ENCODE measurements at places on chromosomes 12 and 14.
A peak's percentile ranks its signal among the peaks of the same experiment; 100 is the strongest.

- no peak for DNase-seq
These were observed 56.5 kb downstream of the HCAR2 start for GRCh38 chr12:122646517-122647217.

GRCh38 chr12:125296701-125297100 lies 231.5 kb downstream of the AACS start:
- no peak for DNase-seq

GRCh38 chr12:77070382-77070781 lies 5.0 kb upstream of the E2F7 start:
- no peak for DNase-seq

DNA sequence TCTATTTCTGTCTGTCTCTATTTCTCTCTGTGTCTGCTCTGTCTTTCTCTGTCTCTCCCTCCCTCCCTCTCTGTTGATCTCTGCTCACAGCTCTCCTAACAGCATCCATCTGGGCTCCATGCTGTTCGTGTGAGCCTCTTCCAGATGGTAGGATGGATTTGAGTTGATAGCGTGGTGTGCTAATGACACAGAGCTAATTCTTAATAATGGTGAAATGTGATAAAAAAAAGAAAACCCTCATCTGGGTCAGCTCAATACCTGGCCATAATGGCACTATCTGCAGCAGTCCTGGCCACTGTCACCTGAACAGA lies 96.4 kb downstream of the AACS start:
- DNase-seq = no peak

DNA sequence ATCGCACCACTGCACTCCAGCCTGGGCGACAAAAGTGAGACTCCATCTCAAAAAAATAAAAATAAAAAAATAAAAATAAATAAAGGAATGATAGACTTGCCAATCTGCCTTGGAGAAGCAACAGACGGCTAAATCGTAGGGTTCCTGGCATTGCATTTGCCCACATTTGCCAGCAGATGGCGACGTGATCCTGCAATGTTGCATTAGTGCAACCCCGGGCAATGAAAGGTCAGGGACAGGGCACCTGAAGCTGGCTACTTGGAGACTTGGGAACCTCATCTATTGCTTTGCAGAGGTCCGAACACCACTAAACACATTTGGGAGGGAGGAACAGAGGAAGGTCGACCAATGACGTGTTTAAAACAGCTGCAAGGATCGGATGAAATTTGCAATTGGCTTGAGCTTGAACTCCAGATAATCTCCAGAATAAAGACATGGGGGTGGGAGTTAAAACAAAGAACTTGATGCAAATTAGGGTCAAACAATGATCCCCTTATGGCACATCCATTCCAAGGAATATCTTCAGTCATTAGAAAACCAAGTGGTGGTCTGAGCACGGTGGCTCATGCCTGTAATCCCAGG lies 34.6 kb downstream of the SPRING1 start:
- DNase-seq = peak; percentile 37

All from NCI-H2081 (cell line).